ENCODE measurements at places on chromosomes 4 and X.

DNA sequence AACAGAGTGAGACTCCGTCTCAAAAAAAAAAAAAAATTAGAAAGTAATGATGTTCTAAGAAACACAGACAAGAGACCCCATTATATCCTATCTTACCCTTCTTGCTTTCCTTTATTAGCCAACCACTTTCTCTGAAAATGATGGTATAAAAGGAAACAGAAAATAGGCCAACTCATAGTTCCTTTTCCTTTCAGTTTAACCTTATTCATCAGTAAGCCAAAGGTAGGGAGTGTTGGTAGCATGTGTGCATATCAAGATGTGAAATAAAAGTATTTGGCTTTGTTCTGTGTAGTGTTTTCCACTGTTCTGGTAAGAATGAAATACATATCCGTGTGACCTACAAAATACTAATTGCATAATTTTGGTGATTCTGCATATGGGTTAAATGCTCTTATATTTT is 266.6 kb downstream of the ZNF674 start:
- DNase-seq = no peak

GRCh38 chr4:172657081-172657480 is 511.5 kb upstream of the GALNT7 start:
- DNase-seq = no peak

- DNase-seq = no peak
Observed at GRCh38 chrX:12975670-12975965, 708 bp downstream of the TMSB4X start.

DNA sequence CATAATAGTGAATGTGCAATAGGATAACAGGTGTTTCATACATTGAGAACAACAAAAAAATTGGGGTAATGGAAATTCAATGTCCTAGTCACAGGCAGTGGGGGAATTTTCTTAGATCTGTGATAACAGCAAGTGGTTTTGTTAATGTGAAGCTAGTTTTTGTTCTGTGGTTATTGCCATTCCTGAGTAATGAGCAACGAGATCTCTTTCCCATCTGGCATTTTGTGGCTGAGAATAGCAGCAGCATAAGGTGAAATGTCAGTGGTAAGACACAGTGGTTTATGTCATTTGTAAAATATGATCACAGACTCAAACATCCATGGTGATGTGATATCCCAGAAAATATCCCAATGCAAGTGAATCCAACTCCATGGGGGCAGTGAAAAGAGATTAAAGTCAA is 497.5 kb downstream of the KCNIP4 start:
- DNase-seq = no peak

- no peak for DNase-seq
Observed at GRCh38 chr4:149005191-149005590, 563.0 kb upstream of the NR3C2 start.

- no peak for DNase-seq
Observed at GRCh38 chr4:57490520-57491255, 380.5 kb upstream of the IGFBP7 start.
